Mesothelial cell of epicardium (in vitro differentiated cells): ENCODE measurements at places on chromosomes 16 and 17.

DNA sequence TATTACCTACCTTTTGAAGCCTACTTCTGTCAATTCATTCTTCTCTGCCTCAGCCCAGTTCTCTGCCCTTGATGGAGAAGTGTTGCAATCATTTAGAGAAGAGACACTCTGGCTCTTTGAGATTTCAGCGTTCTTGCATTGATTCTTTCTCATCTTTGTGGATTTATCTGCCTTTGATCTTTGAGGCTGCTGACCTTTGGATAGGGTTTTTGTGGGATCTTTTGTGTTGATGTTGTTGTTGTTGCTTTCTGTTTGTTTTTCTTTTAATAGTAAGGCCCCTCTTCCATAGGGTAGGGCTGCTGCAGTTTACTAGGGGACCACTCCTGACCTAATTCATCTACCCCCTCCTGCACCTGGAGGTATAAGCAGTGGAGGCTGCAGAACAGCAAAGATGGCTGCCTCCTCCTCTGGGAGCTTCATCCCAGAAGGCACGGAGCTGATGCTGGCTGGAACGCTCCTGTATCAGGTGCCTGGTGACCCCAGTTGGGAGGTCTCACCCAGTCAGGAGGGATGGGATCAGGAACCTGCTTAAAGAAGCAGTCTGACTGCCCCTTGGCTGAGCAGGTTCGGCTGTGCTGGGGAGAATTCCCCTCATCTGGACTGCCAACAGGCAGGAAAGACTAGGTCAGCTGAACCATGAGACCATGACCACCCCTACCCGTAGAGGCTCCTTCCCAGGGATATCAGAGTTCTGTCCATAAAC, 28.0 kb downstream of the NFATC3 start:
- DNase-seq = no peak

- no peak for DNase-seq
Observed at GRCh38 chr16:75860326-75861053, 134.2 kb upstream of the CPHXL start.

GRCh38 chr17:9204637-9205329, 183.5 kb downstream of the NTN1 start:
- no peak for DNase-seq

GRCh38 chr17:37844158-37844976, 79.8 kb upstream of the TBC1D3K start:
- DNase-seq = no peak

GRCh38 chr16:30750876-30751465, 2.7 kb downstream of the PHKG2 start:
- DNase-seq = no peak

DNA sequence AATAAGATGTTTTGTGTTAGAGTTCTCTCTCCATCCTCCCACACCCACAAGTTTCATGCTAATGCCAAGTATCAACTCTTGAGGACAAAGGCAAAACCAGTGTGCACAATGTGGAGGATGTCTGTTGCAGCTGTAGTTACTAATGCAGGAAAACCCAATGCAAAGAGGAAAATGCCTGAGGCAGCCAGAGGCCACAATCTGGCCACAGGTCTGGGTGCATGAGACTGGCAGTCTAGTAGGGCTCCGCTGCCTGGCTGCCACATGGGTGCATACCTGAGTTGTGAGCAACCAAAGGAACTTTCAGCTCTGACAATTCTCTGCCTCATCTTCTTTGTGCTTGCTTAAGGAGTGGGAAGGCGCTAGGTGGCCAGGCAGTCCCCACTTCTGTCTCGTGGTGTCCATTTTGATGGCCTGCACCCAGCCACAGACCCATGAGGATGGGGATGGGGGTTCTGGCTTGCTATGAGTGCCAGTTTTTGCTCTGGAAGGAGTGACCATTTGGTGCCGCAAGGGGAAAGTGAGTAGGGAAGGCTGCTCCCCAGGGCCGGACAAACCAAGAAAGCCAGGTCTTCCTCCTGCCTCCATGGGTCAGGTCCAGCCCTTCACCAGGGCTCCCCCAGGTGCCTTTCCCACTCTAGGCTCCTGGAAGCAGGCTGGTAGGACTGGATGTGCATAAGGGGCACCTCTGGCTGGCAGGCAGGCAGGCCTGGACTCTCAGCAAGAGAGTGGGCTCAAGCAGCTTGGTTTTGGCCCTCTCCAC, 4.2 kb upstream of the GFOD2 start:
- DNase-seq = no peak

GRCh38 chr17:82424001-82424862, 5.8 kb upstream of the OGFOD3 start:
- no peak for DNase-seq

- no peak for DNase-seq
Observed at GRCh38 chr17:16197276-16197675, 18.1 kb downstream of the NCOR1 start.

DNA sequence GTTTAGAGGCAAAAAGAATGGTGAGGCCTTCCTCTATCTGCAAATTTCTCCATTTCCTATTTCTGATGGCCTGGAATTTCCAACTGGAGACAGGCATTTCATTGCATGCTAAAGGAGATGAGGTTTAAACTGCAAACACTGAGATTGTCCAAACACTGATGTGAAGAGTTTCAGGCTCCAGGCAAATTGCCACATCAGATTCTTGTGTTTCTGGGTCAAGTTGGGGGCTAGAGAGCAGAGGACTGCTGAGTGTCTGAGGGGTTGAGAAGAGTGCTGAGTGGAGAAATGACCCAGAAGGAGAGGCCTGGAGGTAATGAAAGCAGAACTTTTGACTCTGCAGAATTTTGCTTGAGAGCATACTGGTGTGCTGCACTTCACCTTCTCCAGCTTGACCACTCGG, 216.7 kb upstream of the MPHOSPH6 start:
- DNase-seq = no peak

DNA sequence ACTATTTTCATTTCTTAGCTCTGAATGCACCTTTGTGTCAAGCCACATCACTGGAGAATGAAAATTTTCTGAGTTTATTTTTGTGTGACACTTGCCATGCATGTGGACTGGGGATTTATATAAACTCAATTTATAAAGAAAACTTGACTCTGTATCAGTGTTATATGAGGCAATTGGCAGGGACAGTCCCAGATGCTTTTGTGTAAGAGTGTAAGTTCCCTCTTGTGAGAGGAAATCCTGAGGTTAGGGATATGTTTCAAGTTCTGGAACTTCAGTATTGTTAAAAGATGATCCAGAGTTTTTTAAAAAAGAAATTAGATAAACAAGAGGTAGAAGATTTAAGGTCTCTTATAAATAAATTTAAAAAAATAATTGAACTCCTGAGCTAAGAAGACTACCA, 10.9 kb upstream of the CCL8 start:
- no peak for DNase-seq

GRCh38 chr17:37711113-37711512, 33.7 kb downstream of the HNF1B start:
- peak; percentile 43 for DNase-seq

GRCh38 chr16:12781777-12782176, 21.9 kb downstream of the CPPED1 start:
- no peak for DNase-seq

GRCh38 chr16:15954814-15955151, 5.4 kb downstream of the ABCC1 start:
- no peak for DNase-seq
